ENCODE measurements at places on chromosomes 3 and 15.

- DNase-seq, result no peak
Measured at GRCh38 chr3:143066033-143066432, 53.5 kb upstream of the CHST2 start.

- DNase-seq, result no peak
Measured at GRCh38 chr3:4900298-4900697, 78.9 kb upstream of the BHLHE40 start.

- no peak for DNase-seq
Measured at GRCh38 chr3:127349501-127350171, 61.8 kb upstream of the PRR20G start.

- no peak for DNase-seq
Measured at GRCh38 chr3:20726786-20727185, 540.8 kb upstream of the SGO1 start.

DNA sequence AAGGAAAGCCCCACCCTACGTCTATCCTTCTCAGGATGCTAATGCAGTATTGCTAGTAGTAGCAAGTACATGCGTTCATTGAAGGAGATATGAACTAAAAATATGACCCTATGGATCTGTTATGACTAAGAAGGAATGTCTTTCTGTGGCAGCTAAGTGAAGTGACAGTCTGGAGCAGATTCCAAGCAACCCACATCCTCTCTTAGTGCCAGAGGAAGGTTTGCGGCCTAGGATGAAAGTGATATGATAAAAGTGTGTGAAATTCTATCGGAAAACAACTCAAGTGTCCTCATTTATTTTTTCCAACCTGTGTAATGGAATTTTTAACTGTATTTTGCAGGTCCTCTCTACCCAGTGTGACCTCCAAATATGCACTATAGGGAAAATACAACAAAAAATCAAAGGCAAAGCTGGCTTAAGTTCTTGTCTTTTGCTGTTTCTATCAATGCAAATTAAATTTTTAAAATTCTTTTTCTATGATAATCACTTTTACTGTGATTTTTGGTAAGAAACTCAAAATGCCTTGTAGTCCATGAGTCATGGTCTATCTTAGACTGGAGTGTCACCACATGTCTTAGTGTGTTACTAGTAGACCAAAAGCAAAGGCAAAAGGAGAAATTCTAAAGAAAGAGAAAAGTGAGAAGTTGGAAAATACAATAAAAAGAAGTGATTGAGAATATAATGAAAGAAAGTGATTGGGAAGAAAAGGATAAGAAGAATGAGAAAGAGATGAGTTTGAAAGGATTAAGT is 161.2 kb upstream of the TMCO5A start:
- no peak for DNase-seq

GRCh38 chr15:29812384-29812694 is 9.9 kb downstream of the TJP1 start:
- no peak for DNase-seq

DNA sequence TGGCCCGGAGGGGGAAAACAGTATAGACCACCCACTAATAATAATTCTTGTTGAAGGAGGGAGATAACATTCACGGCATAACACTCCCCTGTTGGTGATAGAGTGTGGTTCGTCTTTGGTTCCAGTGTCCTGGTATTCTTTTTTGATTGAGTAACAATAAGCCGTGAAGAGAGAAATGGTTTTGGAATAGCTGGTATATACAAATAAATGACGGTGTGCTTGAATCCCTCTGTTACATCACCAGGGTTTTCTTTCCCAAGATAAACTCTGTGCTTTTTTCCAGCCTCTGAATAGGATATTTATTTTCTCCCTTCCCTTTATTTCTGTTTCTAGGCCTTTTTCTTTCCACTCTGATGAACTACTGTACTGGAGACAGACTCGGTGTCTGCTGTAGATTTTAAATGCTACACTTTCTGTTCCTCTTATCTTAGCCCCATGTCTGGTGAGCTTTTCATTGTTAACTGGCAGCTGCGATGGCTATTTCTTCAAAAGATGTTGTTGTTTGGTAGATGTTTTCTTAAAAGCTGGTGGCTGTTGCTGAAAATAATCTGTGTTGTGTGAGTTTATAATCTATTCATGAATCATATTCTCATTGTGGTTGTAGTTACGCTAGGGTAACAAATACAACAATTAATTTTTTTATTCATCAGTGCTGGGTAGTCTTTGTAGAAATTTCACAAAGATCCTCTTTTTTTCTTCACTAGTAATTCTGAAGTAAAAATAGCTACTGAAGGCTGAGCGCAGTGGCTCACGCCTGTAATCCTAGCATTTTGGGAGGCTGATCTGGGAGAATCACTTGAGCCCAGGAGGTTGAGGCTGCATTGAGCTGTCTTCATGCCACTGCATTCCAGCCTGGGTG is 15.5 kb upstream of the SCAANT1 start:
- DNase-seq, result no peak

DNA sequence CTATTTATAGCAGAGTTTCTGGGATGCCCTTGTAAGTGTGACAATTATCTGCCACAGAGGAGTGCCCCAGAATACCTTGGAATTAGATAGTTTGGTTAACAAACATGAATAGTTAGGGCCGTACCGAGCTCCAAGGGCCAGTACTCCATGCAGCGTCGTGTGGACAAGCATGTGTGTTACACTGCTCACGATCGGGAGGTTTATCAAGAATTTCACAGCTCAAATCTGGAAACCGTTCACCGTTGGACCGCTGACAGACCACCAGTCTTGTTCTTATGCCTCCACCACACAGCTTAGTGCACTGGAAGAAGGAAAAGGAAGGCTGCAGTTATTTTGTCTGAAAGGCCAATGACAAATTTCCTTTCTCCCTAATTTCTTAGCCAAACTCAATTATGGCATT is 93.7 kb downstream of the ADAMTS9 start:
- DNase-seq, result no peak

DNA sequence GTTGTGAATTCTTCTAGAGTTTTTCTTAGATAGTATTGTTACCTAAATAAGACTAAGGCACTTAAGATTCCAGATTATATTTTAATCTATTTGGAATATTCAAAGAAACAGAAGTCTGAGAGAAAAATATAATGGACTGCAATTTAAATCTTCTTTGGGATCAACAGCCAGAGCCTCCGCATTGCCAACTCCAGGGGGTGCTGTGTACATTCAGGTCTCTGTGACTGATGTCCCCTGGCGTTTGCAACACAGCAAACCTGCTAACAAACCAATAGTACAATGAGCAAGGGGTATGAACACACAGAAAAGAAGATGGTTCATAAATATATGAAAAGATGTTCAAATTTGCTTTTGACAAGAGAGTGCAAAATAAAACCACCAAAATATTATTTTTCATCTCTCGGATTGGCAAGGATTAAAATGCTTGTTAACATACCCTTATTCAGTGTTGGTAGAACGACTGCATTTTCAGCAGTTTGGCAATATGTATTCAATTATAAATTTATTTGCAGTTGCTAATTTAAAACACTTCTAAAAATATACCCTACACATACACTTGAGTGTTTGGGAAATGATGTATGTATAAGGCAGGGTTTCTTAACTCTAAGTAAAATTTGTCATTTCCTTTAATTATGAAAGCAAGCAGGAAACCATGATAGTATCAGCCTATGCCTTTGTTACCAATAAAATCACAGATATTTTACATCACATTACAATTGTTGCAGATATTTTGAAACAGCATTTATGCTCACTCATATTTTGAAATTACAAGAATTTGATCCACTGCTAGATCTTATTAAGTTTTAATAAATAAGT is 16.1 kb upstream of the TM4SF1 start:
- DNase-seq, result no peak

- DNase-seq, result no peak
Measured at GRCh38 chr3:32888739-32889138, 62.7 kb upstream of the CCR4 start.

DNA sequence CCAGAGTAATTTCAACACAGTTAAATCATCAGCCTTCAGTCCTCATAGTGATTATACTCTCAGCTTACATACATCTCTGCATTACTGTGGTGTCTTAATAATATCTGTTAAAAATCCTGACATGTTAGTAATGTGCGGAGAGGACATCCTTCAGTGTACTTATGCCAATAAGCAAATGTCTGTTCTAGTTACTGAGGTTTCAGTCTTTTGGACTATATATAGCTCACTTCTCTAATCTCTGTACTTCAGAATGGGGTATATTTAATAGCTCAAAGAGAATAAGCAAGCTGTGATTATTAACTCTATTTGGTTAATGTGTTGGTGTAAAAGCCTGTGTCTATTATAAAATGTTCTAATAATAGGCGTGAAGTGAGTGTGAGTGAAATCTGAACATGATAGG is 28.9 kb upstream of the OSTN start:
- no peak for DNase-seq

DNA sequence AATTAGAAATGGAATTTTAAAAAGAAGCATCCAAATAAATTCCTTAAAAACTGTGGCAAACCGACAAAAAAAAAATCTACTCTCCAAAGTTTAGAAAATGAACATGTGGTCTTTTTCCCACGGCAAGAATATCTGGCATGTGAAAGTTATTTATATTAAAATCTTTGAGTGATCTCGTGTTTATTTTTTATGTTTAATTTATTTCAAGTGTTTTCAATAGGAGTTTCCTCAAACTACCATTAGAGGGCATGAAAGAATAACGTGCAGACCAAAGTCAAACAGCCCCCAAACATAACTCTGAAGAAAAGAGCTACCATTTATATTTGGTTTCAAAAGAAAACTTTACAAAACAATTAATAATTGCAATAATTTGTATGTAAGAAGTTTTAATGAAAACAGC is 286.4 kb downstream of the ZIC4 start:
- DNase-seq, result no peak

DNA sequence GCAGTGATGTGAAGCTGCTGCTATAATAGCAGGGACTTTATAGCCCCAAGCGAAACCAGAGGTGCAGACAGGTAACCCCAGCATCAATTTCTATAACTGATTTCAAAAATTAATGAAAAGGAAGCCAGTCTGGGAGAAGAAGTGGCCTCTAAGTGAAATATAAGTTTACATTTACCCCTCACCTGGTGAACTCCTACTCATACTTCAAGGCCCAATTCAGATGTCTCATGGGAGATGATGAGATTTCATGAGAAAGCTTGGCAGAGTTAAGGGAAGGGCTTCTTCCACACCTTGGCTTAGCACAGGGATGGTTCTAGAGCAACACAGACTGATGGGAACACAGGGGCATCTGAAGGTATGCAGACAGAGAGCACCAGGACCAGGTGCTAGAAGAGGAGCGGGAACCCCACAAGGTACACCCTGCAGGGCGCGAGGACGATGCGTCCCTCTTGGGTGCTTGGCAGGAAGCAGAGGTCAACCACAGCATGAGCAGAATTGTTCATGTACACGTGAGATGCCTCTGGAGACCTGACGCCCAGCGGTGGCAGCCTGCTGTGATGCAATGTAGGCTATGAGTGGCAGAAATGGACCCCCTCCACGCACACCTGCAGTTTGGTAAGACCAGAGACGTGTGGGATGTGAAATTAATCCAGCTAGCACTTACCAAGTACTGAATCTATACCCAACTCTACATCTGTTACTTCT is 102.9 kb downstream of the SRGAP3 start:
- DNase-seq, result no peak

DNA sequence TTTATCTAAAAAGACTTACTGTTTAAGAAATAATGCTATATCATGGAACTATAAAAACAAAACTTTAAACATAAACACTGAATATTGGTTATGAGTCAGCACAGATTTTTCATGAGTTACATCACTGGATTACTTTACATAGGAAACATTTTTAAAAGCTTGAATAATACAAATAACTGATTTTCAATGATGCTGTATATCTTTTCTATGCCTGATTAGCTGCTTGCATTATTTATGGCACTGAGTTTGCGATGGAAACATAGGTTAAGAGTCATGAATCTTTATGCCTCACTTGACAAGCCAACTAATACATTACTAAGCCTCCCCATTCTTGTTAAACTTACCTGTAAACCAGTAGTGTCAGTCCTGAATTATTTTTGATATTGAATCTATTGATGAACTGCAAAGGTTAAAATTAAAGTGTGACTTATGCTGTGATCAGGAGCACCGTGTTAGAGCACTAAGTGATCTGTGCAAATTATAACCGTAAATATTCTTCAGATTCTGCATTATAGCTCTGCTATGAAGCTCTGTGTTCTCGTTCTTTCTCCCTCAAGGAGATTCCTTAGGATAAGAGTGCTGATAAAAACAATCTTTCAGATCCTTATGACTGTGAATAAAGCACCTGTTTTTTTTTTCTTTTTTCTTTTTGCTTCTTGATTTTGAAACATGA is 437.3 kb upstream of the BCHE start:
- DNase-seq, result no peak

- DNase-seq, result no peak
Measured at GRCh38 chr3:169818316-169818715, 5.6 kb upstream of the LRRC34 start.

DNA sequence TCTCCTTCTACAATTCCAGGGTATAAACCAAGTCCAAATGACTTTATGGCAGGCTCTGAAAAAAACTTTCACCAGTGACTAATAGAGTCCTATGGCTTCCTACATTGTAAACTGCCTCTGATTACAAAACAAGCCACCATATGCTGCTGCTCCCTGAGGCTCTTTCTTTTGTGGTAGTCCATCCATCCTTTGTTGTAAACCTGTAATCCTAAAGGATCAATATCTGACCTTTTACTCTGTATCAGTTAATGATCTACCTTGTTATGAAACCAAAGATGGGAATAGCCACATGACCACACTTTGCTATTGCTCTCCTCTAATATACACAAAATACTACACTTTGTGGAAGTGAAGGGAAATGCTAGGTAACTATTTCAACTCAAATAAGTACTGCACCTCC is 434.7 kb upstream of the AGTR1 start:
- no peak for DNase-seq

- DNase-seq, result no peak
Measured at GRCh38 chr3:117600112-117600511, 890.5 kb downstream of the TUSC7 start.
